ENCODE measurements at places on chromosomes 1 and 21.

GRCh38 chr21:31204801-31205200, 139.3 kb downstream of the TIAM1 start:
- no peak overlapping the region for H3K27ac ChIP-seq
- DNase-seq = no peak
- H3K27me3 ChIP-seq = no peaks in the 10 kb centered on the region
- H3K36me3 ChIP-seq = no peaks in the 10 kb centered on the region
- no peak overlapping the region for H3K4me3 ChIP-seq
- H3K4me1 ChIP-seq = peaks cover 8% of the 10 kb centered on the region

DNA sequence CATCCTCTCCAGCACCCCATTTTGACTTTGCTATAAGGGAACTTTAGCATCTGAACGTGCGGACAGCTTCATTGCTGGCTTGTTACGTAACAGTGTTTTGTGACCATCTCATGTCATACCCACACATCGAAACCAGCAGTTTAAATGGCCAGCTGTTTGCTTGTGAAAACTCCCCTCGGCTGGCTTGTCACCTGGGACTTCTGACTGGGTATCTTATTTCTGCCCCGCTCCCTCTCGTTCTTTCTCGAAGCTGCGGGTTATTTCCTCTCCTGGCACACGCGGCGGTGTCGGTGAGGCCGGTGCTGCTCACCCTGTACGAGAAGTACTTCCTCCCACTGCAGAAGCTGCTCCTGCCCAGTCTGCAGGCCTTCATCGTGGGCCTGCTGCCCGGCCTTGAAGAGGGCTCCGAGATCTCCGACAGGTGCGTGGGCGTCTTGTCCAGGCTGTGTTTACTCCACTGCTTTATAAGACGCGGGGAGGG, 43.5 kb downstream of the DOP1B start:
- H3K4me3 ChIP-seq = no peak overlapping the region
- no peaks in the 10 kb centered on the region for H3K27me3 ChIP-seq
- no peaks in the 10 kb centered on the region for H3K36me3 ChIP-seq
- peaks cover 8% of the 10 kb centered on the region for H3K4me1 ChIP-seq

GRCh38 chr1:152185544-152186391, 26.7 kb upstream of the RPTN start:
- peaks cover 5% of the 10 kb centered on the region for H3K4me1 ChIP-seq
- H3K4me3 ChIP-seq = no peak overlapping the region
- H3K27me3 ChIP-seq = peaks cover 6% of the 10 kb centered on the region
- peak; percentile 70 for DNase-seq

- H3K36me3 ChIP-seq = no peaks in the 10 kb centered on the region
- no peak overlapping the region for H3K27ac ChIP-seq
- no peak overlapping the region for H3K4me3 ChIP-seq
- no peaks in the 10 kb centered on the region for H3K27me3 ChIP-seq
- no peaks in the 10 kb centered on the region for H3K4me1 ChIP-seq
Measured at GRCh38 chr1:19737104-19737825, 62.5 kb downstream of the TMCO4 start.

GRCh38 chr1:24438423-24438901, 22.9 kb downstream of the NIPAL3 start:
- no peaks in the 10 kb centered on the region for H3K4me1 ChIP-seq
- no peak overlapping the region for H3K27ac ChIP-seq
- no peaks in the 10 kb centered on the region for H3K27me3 ChIP-seq
- H3K4me3 ChIP-seq = no peak overlapping the region
- no peak for DNase-seq
- no peaks in the 10 kb centered on the region for H3K36me3 ChIP-seq

- peaks cover 22% of the 10 kb centered on the region for H3K27me3 ChIP-seq
- H3K4me1 ChIP-seq = no peaks in the 10 kb centered on the region
- DNase-seq = no peak
- H3K4me3 ChIP-seq = no peak overlapping the region
Measured at GRCh38 chr1:175839779-175840669, 96.6 kb upstream of the TNR start.

DNA sequence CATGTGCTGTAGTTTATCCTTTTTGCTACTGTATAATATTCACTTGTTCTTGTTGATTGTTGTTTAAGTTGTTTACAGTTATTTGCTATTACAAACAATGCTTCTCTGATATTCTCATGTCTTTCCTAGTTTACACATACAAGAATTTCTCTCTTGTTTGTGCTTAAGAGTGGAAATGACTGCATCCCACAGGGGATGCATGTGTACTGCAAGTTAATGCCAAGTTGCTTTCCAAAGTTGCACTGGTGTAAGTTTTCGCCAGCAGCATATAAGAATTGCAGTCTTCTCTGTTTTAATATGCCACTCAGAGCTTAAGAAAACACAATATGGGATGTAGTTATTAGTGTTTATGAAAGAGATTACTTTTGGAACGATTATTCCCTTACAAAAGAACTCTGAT, 97.7 kb downstream of the NEK7 start:
- DNase-seq = no peak
- H3K4me3 ChIP-seq = no peak overlapping the region
- no peaks in the 10 kb centered on the region for H3K27me3 ChIP-seq
- peaks cover 10% of the 10 kb centered on the region for H3K36me3 ChIP-seq
- H3K27ac ChIP-seq = peak overlapping the region; percentile 44

GRCh38 chr1:233010146-233010545, 59.7 kb downstream of the NTPCR start:
- H3K36me3 ChIP-seq = no peaks in the 10 kb centered on the region
- H3K27me3 ChIP-seq = no peaks in the 10 kb centered on the region
- DNase-seq = no peak

DNA sequence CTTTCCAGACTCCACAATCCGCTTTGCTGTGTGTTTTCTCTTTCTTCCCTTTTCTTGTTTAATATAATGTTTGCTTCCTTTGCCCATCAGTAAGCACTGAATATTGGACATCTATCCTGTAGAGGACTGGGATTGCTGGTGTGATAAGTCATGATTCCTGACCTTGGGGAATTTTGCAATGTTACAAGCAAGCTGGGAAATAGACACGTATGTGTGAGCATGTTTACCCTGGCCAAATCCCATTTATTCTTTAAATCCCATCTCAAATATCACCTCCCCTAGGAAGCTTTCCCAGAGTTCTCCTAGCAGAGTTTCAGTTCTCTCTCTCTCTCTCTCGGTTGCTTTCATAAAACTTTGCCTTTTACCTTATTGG, 155.3 kb downstream of the ROR1 start:
- H3K27ac ChIP-seq = no peak overlapping the region
- no peak for DNase-seq
- no peaks in the 10 kb centered on the region for H3K36me3 ChIP-seq
- H3K27me3 ChIP-seq = no peaks in the 10 kb centered on the region
- no peaks in the 10 kb centered on the region for H3K4me1 ChIP-seq

DNA sequence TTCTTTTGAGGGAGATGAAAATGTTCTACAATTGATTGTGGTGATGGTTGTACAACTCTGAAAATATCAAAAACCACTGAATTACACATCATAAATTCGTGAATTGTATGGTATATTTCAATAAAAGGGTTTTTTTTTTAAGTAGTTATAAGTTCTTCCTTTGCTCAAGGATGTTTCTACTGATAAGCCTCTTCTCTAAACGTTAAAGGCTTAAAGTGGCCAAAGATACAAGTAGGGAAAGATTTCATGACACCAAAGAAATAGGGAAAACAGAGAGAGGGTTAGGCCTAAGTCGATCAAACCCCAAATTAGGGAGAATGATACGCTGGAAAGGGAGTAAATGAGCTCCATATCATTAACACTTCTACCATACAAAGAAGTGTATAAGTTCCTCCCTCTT, 4.1 kb downstream of the KDM5B start:
- no peaks in the 10 kb centered on the region for H3K27me3 ChIP-seq
- peak overlapping the region; percentile 18 for H3K27ac ChIP-seq
- peaks cover 46% of the 10 kb centered on the region for H3K4me1 ChIP-seq
- no peak for DNase-seq

GRCh38 chr1:240174734-240175133, 83.1 kb downstream of the FMN2 start:
- no peak overlapping the region for H3K4me3 ChIP-seq
- H3K36me3 ChIP-seq = no peaks in the 10 kb centered on the region
- H3K27me3 ChIP-seq = peaks cover 12% of the 10 kb centered on the region
- no peak overlapping the region for H3K27ac ChIP-seq

DNA sequence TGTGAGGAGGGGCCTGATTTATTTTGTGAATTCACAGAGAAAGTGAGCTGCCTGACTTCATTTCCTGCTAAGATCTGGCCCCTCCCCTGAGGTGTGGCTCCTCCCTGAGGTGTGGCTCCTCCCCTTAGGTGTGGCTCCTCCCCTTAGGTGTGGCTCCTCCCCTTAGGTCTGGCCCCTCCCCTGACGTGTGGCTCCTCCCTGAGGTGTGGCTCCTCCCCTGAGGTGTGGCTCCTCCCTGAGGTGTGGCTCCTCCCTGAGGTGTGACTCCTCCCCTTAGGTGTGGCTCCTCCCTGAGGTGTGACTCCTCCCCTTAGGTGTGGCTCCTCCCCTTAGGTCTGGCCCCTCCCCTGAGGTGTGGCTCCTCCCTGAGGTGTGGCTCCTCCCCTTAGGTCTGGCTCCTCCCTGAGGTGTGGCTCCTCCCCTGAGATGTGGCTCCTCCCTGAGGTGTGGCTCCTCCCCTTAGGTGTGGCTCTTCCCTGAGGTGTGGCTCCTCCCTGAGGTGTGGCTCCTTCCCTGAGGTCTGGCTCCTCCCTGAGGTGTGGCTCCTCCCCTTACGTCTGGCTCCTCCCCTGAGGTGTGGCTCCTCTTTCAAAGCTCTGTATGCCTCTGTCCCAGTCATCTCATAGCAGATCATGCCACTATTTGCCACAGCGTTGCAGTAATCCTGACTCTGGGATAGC, 26.9 kb upstream of the LRRC3 start:
- H3K4me1 ChIP-seq = peaks cover 8% of the 10 kb centered on the region
- no peaks in the 10 kb centered on the region for H3K27me3 ChIP-seq
- no peak overlapping the region for H3K4me3 ChIP-seq
- no peak for DNase-seq
- no peak overlapping the region for H3K27ac ChIP-seq
- peaks cover 14% of the 10 kb centered on the region for H3K36me3 ChIP-seq

- H3K36me3 ChIP-seq = peaks cover 8% of the 10 kb centered on the region
- peaks cover 4% of the 10 kb centered on the region for H3K4me1 ChIP-seq
- H3K4me3 ChIP-seq = no peak overlapping the region
- peaks cover 9% of the 10 kb centered on the region for H3K27me3 ChIP-seq
- H3K27ac ChIP-seq = no peak overlapping the region
Measured at GRCh38 chr1:173268786-173269277, 61.7 kb upstream of the TNFSF4 start.

- no peak for DNase-seq
- H3K4me3 ChIP-seq = no peak overlapping the region
- H3K4me1 ChIP-seq = no peaks in the 10 kb centered on the region
Measured at GRCh38 chr1:202498542-202498941, 150.0 kb downstream of the PPP1R12B start.

DNA sequence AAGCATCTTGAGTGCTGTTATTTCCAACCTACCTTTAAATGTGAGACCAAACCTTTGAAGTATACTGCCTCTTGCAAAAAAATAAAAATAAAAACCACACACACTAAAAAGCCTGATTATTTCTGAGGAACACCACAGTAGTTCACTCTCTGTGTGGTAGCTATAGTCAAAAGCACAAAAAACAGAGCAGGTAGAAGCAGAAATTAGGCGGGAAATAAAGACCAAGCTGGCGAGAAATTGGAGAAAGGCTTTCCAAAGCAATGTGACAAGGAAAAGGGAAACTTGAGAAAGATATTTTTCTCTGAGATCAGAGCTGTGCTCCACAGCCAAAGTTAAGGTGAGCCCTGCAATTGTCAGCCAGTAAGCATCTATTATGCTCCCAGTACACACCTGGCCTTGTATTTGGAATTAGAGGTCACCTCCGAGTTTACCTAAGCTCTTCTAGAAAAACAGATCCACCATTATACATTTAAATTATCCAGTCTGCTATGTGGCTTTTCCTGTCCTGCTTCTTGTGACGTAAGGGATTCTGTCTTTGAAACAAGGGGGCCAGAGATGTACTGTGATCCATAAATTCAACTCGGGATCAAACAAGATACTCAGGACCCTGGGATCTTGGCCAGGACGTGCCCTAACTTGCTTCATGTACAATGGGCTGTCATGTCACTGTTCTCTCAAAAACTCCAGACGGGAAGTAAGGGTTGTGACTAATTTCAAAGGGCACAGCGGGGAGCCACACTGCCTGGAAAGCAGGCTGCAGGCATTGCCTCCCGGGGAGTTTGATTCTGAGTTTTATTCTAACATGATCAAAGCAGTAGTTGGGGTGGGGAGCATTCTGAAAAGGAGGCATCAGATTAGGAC, 39.8 kb upstream of the RAB4A start:
- peaks cover 3% of the 10 kb centered on the region for H3K4me1 ChIP-seq

DNA sequence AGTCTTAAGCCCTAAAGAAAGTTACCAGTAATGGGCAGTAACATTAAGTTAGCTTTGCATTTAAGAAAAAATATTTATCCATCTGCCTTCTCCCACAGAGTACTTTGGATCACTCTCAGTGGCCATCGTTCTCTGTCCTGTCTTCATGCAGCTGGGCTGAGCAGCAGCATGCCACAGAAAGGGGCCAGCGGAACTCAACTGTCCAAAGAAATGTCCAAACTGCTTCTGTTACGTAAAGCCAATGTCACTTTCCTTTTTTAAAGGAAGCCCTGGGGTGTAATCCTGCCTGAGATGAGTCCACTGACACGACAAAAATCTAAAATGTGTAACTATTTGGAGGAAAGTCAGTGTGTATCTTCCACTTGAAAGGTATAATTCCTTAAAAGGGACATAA, 291.6 kb downstream of the SMYD3 start:
- no peaks in the 10 kb centered on the region for H3K36me3 ChIP-seq
- H3K27ac ChIP-seq = no peak overlapping the region
- no peak for DNase-seq

GRCh38 chr1:67646145-67647035, 38.6 kb upstream of the GADD45A start:
- no peak overlapping the region for H3K4me3 ChIP-seq
- no peaks in the 10 kb centered on the region for H3K36me3 ChIP-seq
- no peak for DNase-seq
- H3K4me1 ChIP-seq = no peaks in the 10 kb centered on the region
- no peak overlapping the region for H3K27ac ChIP-seq

DNA sequence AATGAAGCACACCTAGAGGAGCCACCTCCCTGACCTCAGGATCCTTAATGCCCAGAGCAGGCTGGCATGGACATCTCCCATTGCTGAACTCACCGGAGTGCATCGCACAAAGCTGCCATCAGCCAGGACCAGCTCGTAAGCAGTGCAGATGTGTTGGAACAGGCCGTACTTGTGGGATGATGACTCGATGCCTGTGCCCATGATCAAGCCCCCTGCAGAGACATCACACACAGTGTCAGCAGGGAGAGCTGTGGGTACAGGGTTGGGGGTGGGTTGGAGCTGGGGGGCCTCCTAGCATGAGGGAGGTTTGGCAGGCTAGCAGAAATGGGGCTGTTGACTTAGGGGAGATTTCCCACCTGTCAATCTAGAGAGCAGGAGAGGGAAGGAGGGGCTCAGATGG, 12.0 kb downstream of the DHCR24 start:
- no peaks in the 10 kb centered on the region for H3K4me1 ChIP-seq
- no peak overlapping the region for H3K27ac ChIP-seq
- no peak for DNase-seq
- peaks cover 12% of the 10 kb centered on the region for H3K36me3 ChIP-seq
- H3K27me3 ChIP-seq = no peaks in the 10 kb centered on the region
- H3K4me3 ChIP-seq = no peak overlapping the region

- no peak overlapping the region for H3K4me3 ChIP-seq
- H3K36me3 ChIP-seq = no peaks in the 10 kb centered on the region
- no peaks in the 10 kb centered on the region for H3K4me1 ChIP-seq
- no peak overlapping the region for H3K27ac ChIP-seq
Measured at GRCh38 chr1:161484613-161485012, 20.6 kb upstream of the FCGR2A start.

Measured in natural killer cell treated with Interleukin-12 subunit alpha and Interleukin-12 subunit beta and Interleukin-15 and Interleukin-18, amount 100 ng/mL, for 72 hours (primary cell).